ENCODE measurements at places on chromosomes 4 and X.

GRCh38 chrX:154401045-154401799, 3.0 kb downstream of the RPL10 start:
- no peak for DNase-seq

- DNase-seq, result no peak
These were observed 30.3 kb downstream of the CCNI start for GRCh38 chr4:77045490-77045889.

GRCh38 chr4:93633721-93634120, 194.8 kb upstream of the ATOH1 start:
- DNase-seq, result no peak

DNA sequence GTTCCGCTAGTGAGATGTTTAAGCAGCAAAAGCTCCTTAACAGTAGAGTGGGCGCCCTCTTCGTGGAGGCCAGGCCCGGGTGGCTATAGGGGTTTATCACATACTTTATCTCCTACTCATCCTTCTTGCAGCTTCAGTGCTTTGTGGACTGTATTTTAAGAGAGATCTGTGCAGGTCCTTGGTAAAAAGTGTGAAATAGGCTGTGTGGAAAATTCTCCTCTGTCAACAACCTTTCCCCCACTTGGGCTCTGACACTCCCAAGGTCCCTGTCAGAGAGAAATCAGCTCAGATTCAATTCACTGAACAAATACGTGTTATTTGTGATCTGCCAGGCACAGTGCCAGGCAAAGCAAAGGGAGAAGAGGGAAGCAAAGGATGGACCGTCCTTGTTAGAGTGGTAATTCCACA, 214.3 kb upstream of the PPARGC1A start:
- DNase-seq, result no peak

GRCh38 chrX:4825550-4825949, 1112.1 kb upstream of the PRKX start:
- DNase-seq, result no peak

- DNase-seq, result no peak
These were observed 11.9 kb downstream of the TMPRSS11D start for GRCh38 chr4:67871867-67872266.

DNA sequence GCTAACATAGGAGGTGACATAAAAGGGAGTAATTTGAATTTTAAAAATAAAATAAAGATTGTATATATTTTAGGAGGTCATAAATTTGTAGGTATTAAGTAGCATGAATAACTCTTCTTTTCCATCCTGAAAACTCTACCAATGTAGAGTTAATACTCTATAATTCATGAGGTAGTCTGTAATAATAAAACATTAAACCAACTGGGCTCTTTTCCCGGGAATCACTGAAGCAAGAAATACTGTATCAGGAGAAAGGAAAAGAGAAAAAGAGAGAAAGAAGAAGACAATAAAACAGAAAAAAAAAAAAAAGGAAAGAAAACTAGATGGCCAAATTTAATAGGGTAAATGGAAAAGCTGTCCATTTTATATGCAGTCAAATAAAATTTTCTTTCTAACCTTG, 984.4 kb downstream of the CCSER1 start:
- DNase-seq, result no peak

DNA sequence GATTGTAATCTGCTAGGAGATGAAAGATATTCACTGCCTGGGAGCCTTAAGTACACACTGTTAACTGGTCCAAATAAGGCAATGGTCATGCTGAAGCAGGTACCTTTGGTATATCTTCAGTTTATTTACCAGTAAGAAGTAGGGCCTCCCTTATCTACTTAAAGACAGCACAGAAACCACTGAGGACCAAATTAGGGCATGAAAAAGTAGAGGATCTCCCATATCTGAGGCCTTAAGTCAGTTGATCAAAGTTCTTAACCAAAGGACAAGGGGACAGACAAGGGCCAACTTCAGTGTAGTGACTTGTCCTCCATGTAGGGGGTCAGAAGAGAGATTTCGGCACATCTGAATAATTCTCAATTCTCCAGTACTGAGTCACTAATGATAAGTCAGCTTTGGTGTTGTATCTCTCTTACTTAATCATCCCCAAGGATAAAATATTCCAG, 59.1 kb downstream of the AMELX start:
- DNase-seq, result no peak

GRCh38 chr4:39855909-39856512, 121.7 kb downstream of the PDS5A start:
- DNase-seq, result no peak

GRCh38 chr4:40916218-40916555, 166.4 kb downstream of the NSUN7 start:
- DNase-seq, result no peak

GRCh38 chr4:94763005-94763404, 5.2 kb downstream of the BMPR1B start:
- no peak for DNase-seq

DNA sequence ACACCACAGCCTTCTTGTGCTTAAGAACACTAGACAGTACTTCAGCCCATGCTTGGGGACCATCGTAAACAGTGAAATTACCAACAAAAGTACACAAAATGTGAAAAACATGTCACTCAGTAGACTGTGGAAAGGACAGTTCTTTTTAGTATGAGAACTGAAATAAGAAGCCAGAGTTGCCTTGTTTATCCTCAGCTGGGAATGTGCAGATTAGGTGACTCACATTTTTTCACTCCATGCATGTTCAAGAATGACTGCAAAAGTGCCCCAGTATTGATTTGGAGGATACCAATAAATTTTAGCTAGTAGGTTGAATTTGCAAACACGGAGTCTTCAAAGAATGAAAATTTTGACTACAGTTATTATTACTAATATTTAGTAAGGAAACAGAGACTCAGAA, 23.1 kb upstream of the BMP3 start:
- no peak for DNase-seq

DNA sequence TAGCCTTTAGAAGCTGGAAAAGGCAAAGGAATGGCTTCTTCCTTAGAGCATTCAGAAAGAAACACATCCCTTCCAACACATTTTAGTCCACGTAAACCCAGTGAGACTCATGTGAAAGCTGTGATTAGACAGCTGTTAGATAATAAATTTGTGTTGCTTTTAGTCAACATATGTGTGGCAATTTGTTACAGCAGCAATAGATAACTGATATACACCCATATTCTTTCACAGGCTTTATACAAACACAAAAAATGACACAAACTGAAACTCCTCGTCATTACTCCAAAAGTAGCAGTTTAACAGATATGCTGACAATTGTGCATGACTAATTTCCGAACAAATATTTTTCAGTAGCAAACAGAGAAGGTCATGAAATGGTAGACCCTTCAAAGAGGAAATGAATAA, 65.3 kb downstream of the ANTXR2 start:
- DNase-seq, result no peak

DNA sequence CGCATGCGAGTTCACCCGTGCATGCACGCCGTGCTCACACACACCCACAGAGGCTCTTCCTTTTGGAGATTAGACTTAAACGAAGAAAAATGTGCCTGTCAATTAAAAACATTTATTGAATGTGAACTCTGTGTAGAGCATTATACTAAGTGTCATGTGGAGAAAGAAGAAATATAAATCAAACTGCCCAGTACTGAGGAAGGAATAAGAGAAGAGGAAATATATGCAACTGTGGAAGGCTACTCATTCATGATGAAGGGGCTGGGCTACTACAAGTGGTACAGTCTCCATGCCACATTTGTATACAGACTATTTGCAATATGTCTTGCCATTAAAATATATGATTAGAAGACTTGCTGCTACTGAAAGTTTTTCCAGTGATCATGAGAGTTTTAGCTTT, 714.7 kb downstream of the DMD start:
- no peak for DNase-seq

- no peak for DNase-seq
These were observed 295.9 kb upstream of the CASK start for GRCh38 chrX:42219231-42219630.

DNA sequence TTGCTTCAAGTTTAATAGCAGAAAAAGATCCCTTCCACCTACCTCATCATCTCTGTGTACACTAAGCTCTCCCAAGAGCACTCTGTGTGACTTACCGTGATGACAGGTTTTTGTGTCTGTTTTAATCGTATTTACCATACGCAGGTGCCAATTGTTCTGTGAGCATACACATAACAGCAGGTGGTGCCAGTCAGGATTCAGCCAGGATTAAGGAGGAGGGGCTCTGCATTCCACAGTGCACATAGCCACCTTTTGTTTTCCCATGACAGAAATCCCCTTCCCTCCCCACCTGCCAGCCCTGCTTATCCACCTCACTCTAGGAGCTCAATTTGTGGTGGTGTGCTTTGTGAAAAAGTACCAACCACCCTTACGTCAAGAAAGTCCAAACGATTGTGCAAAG, 14.8 kb downstream of the ANK2 start:
- no peak for DNase-seq

DNA sequence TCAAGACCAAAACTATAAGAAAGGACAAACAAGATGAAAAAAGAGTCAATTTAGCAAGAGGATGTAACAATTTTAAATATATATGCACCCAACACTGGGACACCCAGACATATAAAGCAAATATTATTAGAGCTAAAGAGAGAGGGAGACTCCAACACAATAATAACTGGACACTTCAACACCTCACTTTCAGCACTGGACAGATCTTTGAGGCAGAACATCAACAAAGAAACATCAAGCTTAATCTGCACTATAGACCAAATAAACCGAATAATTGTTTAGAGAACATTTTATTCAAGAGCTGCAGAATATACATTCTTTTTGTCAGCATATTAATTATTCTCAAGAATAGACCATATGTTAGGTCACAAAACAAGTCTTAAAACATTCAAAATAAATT, 109.7 kb upstream of the TET2 start:
- no peak for DNase-seq

DNA sequence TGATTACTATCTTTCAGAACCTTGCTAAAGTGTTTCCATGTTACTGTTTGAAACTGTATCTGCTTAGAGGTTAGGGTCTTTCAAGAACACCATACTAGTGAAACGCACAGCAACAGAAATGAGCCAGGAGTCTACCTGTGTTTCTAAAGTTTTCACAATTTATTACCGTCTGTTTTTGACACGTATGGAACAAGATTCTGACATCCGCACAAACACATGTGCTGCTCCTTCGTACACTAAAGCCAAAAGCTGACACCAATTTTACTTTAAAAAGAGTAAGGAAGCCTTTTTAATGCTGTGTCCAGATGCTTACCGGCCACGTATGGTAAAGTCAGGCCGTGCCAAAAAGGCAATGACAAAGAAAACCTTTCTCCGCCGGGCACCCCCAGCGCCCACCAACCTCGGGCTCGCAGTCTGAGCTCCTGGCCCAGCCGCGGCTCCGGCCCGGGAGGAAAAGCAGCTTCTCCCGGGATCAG, 532 bp downstream of the RPS4X start:
- no peak for DNase-seq

- DNase-seq, result no peak
These were observed 504.3 kb upstream of the ZFP42 start for GRCh38 chr4:187491286-187491685.

GRCh38 chr4:147546349-147546748, 65.5 kb downstream of the EDNRA start:
- DNase-seq, result no peak

DNA sequence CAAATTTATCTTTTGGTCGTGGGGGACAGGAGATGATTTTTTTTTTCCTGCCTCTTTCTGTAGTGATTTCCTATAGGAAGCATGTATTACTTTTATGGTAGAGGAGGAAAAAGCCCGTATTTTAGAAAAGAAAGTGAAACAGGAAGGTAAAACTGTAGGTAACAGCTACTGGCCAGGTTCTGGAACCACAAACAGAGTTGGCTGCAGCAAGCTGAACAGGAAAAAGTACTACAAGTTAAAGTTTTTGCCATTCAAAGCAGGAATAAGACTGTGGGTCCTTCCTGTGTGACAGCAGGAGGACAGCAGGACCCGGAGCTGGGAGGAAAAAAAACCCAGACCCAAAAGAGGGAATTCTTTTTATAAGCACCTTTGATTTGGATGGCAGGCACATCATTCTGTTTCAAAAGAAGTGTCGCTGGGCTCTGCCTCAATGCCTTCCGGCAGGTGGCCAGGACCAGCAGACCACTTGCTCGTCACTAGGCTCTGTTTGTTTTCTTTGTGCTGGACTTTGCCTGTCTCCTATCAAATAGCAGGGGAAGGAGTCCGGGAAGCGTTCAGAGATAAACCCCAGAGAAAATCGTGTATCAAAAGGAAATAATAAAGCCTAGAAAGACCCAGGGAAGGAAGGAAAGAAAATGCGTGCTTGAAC, 277.9 kb downstream of the ADGRA3 start:
- DNase-seq, result no peak

DNA sequence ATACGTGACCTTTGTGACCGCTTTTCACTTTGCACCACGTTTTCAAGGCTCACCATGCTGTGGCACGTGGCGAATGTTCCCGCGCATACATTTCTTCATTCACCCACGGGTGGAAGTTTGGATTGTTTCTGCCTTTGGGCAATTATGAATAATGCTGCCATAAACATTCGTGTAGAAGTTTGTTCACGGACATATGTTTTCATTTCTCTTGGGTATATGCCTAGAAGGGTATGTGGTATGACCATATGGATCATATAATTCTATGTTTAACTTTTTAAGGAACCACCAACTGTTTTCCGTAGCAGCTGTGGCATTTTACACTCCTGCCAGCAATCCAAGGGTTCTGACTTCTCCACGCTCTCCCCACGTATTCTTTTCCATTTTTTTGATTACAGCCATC, 60.9 kb upstream of the MXD4 start:
- DNase-seq, result no peak

- DNase-seq, result no peak
These were observed 669.6 kb downstream of the PCDH18 start for GRCh38 chr4:136862653-136863052.

DNA sequence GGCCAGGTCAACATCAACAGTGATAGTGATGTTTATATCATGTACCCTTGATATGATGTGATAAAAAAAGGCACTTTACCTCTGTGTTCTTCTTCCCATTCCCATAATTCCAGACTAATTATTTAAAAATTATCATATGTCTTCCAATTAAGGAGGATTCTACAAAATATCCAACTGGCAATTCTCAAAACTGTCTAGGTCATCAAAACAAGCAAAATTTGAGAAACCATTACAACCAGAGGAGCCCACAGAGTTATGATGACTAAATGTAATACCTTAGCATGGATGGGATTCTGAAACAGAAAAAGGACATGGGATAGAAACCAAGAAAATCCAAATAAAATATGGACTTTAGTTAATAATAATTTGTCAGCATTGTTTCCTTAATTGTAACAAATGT, 428.6 kb upstream of the AMOT start:
- DNase-seq, result no peak

GRCh38 chrX:155056877-155057792, 13.8 kb downstream of the CMC4 start:
- DNase-seq, result no peak
